NCI-H2029 (cell line): ENCODE measurements at places on chromosomes 2 and 18.
A peak's percentile ranks its signal among the peaks of the same experiment; 100 is the strongest.

DNA sequence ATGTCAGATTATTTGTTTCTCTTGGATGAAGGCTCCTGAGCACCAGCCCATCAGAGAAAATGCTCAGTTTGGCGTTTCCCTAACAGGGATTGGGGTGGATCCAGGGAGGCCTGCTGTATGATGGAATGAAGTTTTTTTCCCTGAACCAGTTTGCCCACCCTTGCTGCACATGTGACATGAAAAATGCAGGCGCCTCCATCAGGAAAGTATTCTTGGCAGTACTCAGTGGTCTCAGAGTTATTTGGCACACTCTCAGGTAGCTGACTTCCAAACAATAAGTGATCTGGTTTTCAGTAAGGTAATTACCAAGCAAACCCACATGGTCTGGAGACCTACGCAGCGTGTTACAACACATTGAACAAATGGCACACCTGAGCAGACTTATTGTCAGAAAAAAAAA, 254.9 kb downstream of the PAX3 start:
- no peak for DNase-seq

DNA sequence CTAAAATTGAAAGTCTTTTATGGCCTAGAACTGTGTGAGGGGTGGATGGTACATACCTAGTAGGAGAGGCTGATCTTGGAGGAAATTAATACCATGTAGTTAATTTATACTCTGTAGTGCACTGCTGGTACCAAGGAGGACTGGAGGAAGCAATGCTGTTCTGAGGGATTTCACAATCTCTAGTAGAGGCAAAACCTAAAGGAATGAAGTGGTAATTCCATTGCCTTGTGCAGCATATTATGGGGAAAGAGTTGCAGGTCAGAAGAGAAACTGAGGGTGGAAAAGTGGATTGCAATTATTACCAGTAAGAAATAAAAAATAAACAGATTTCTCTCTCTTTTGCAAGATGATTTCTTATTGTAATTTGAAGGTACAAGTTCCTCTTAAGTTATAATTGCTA, 2.2 kb downstream of the ABI2 start:
- no peak for DNase-seq

DNA sequence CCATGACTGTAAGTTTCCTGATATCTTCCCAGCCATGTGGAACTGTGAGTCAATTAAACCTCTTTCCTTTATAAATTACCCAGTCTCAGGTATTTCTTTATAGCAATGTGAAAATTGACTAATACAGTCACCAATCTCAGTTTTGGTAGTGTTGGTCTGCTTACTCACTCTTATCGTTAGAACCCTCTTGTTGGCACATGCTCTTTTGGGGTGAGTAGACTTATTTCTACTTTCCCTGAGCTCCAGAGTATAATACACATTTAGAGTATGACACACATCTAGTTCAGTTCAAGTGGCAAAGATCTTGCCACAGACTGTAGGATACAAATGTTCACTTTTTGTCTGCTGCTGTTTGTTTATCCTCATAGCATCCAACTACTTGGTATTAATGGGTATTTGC, 347.5 kb upstream of the CELF4 start:
- no peak for DNase-seq

- DNase-seq = no peak
Observed at GRCh38 chr2:82257796-82258555, 1953.4 kb upstream of the LRRTM1 start.

- DNase-seq = no peak
Observed at GRCh38 chr2:119137502-119137901, 21.0 kb downstream of the C1QL2 start.

GRCh38 chr2:181786371-181787228, 104.9 kb upstream of the ITPRID2 start:
- DNase-seq = no peak

- DNase-seq = peak; percentile 70
Observed at GRCh38 chr2:113167115-113167932, 6.4 kb upstream of the PSD4 start.

DNA sequence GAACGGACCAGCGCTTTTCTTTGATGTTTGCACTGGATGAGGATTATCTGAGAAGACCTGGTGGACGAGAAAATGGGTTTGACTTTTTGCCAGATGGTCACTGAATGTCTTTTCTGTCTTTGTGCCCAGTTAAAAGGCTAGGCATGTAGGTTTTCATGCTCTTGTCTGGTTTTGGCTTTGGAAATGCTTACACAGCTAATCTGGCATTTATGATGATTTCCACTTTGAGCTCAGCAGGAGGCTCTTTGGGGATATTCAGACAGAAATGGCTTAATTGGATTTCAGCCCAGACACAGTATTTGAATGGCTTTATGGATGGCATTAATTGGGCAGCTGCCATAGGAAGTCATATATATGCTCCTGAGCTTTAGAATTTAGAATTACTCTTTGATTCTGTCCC, 59.6 kb downstream of the NCK2 start:
- peak; percentile 54 for DNase-seq
